ENCODE measurements at places on chromosomes 16 and 17. TPM values are rescaled to one million over a fixed set of nuclear protein-coding genes. Genes with fewer than 3 reads are reported as not detected.

The TBC1D3E gene
- polyA plus RNA-seq, result not detected

The ATP2C2 gene
- polyA plus RNA-seq, result 60.7 TPM

The BCAS3 gene
- 6.3 TPM for polyA plus RNA-seq

The GFOD2 gene
- polyA plus RNA-seq, result 15.5 TPM

The ZG16 gene
- polyA plus RNA-seq, result 770 TPM

The RAMP2 gene
- polyA plus RNA-seq, result 16.7 TPM

The KRT36 gene
- not detected for polyA plus RNA-seq

The CLEC19A gene
- polyA plus RNA-seq, result not detected

The SP2 gene
- 19.2 TPM for polyA plus RNA-seq

The CLDN7 gene
- 181 TPM for polyA plus RNA-seq

The TNK1 gene
- 14.6 TPM for polyA plus RNA-seq

The MBTD1 gene
- 4.8 TPM for polyA plus RNA-seq

The CLDN6 gene
- polyA plus RNA-seq, result not detected

The PPY gene
- polyA plus RNA-seq, result not detected

The AARS1 gene
- 19.8 TPM for polyA plus RNA-seq

The TBC1D3B gene
- polyA plus RNA-seq, result 2.7 TPM

The KCNJ18 gene
- polyA plus RNA-seq, result not detected

The C17orf50 gene
- not detected for polyA plus RNA-seq

The HBZ gene
- polyA plus RNA-seq, result 0.10 TPM

The CBFA2T3 gene
- 9.8 TPM for polyA plus RNA-seq

The GRIN2A gene
- polyA plus RNA-seq, result under 0.01 TPM

The ZNF200 gene
- 4.9 TPM for polyA plus RNA-seq

The NPIPA2 gene
- polyA plus RNA-seq, result 2.3 TPM

The PPP1R1B gene
- polyA plus RNA-seq, result 255 TPM

The KRTAP4-12 gene
- polyA plus RNA-seq, result not detected

The MYH8 gene
- not detected for polyA plus RNA-seq

The TRPV3 gene
- polyA plus RNA-seq, result 1.8 TPM

The CCDC200 gene
- not detected for polyA plus RNA-seq

The KRTAP9-9 gene
- polyA plus RNA-seq, result not detected

The CALB2 gene
- polyA plus RNA-seq, result not detected

The MPO gene
- polyA plus RNA-seq, result not detected

The EVPLL gene
- polyA plus RNA-seq, result 0.28 TPM

The CYLD gene
- 17.6 TPM for polyA plus RNA-seq

The LGALS9 gene
- 455 TPM for polyA plus RNA-seq

The KRTAP1-5 gene
- not detected for polyA plus RNA-seq

The GPRC5B gene
- 1.6 TPM for polyA plus RNA-seq

The PLEKHH3 gene
- polyA plus RNA-seq, result 14.7 TPM

The TEN1 gene
- polyA plus RNA-seq, result 57.1 TPM

The PPP1R27 gene
- polyA plus RNA-seq, result 0.50 TPM

The TNFSF13 gene
- 21.0 TPM for polyA plus RNA-seq

The TCAP gene
- 1.4 TPM for polyA plus RNA-seq

The HCRT gene
- not detected for polyA plus RNA-seq

The PIRT gene
- polyA plus RNA-seq, result 0.60 TPM

The KRT40 gene
- 0.60 TPM for polyA plus RNA-seq

The MPHOSPH6 gene
- 25.8 TPM for polyA plus RNA-seq

The CCL17 gene
- not detected for polyA plus RNA-seq

The NPB gene
- polyA plus RNA-seq, result not detected

The CHST6 gene
- under 0.01 TPM for polyA plus RNA-seq

The RRAD gene
- polyA plus RNA-seq, result 5.5 TPM

The KRT28 gene
- not detected for polyA plus RNA-seq

The FOXC2 gene
- not detected for polyA plus RNA-seq

The ITGAL gene
- polyA plus RNA-seq, result 0.60 TPM

The ARL5C gene
- not detected for polyA plus RNA-seq

The SRCIN1 gene
- polyA plus RNA-seq, result 1.2 TPM

The CD300E gene
- polyA plus RNA-seq, result 0.92 TPM

The NOG gene
- polyA plus RNA-seq, result not detected
